ENCODE measurements at places on chromosomes 2 and 18. TPM values are rescaled to one million over a fixed set of nuclear protein-coding genes. Genes with fewer than 3 reads are reported as not detected.

DNA sequence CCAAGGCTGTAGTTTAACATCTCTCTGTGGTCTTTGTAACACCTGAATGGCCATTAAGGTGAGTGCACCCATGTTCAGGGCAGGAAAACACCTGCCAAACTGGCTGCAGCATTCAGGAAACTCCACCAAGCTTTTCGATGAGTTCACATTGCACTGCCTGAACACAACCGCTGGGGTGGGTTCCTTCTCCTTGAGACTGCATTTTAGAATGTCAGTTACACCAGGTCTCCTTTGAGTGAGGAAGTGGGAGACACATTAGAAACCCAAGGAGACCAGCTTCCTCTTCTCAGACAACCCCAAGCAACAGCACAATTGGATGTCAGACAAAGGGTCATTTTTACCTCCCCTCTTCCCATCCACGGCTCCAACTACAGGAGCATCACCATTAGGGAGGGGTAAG, 35.2 kb downstream of the CYRIA start:
- no peak for DNase-seq

Gene IMP4
- total RNA-seq, result 102 TPM

Gene SP5
- 0.69 TPM for total RNA-seq

Gene SLC5A7
- total RNA-seq, result not detected

- DNase-seq, result no peak
These were observed 30.0 kb upstream of the BMP10 start for GRCh38 chr2:68901199-68901514.

DNA sequence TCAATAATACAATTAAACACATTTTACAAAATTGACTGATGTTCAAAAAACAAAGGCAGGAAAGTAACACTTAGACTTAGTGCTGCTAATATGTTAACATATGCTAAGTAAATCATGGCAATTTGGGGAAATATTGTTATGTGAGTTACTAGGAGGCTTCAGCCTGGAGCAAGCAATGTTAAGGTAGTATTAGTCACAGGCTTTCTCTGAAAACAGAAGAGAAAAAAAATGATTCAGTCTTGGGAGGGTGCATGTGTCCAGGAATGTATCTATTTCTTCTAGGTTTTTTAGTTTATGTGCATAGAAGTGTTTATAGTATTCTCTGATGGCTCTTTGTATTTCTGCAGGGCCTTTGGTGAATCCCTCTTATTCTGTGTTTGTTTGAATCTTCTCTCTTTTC, 345.8 kb upstream of the TFPI start:
- DNase-seq, result peak; percentile 28

DNA sequence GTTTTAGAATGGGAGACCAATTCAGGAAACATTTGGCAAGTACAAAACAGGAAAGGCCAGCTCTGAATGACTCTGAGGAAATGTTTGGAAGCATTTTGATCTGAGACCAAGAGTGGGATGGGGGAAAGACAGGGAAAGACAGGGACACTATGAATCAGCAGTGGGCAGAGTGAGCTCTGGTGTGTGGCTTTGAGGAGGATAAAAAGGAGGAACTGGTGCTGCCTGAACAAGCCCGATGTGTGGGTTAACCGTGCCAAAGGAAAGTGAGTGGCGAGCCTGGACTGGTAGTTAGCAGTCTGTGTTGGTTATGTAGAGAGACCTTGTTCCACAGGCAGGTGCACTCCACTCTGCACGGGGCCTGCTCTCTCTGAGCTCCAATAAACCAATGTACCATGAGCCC, 5.3 kb downstream of the MFSD6 start:
- no peak for DNase-seq

Gene AQP12A
- total RNA-seq, result not detected

GRCh38 chr2:20106746-20107145, 55.3 kb upstream of the LAPTM4A start:
- DNase-seq, result no peak

- no peak for DNase-seq
These were observed 73.3 kb upstream of the NFATC1 start for GRCh38 chr18:79322441-79322840.

Gene IHH
- not detected for total RNA-seq

Gene SETBP1
- total RNA-seq, result 17.9 TPM

Gene MBOAT2
- 29.0 TPM for total RNA-seq

Gene PRSS56
- total RNA-seq, result not detected

GRCh38 chr2:150122871-150123613, 364.4 kb downstream of the RND3 start:
- DNase-seq, result no peak

Gene DCTN1
- 87.2 TPM for total RNA-seq

- DNase-seq, result no peak
These were observed 35.4 kb downstream of the MGAT5 start for GRCh38 chr2:134289225-134289624.

DNA sequence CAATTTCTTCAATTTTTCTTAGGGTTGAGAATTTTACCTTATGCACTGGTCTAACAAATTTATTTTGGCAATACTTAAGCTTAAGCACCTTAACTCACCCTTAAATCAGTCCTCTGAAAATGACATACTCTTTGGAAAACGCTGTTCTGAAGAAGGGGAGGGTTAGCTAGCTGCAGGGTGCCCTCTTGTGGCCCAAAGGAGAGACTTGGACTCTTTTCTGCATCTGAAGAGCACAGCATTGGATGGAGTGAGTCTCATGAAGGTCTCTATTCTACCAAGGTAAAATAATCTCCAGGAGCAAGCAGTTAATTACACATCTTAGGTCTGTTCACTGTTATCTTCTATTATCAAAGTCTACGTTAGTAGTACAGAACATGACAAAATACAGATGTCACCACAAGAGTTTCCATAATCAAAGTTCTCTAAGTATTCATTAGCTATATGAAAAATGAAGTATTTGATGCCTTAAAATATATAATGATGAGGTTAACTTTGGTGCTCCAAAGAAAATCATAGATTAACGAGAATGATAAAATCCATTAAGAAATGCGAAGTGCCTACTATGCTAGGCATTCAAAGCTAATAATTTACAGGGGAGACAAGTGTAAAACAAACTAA, 24.4 kb downstream of the PUM2 start:
- peak; percentile 68 for DNase-seq

GRCh38 chr2:154452471-154452870, 246.0 kb upstream of the KCNJ3 start:
- no peak for DNase-seq

- no peak for DNase-seq
These were observed 1019.5 kb downstream of the TMEM182 start for GRCh38 chr2:103781313-103781712.

Gene TRIM43
- not detected for total RNA-seq

DNA sequence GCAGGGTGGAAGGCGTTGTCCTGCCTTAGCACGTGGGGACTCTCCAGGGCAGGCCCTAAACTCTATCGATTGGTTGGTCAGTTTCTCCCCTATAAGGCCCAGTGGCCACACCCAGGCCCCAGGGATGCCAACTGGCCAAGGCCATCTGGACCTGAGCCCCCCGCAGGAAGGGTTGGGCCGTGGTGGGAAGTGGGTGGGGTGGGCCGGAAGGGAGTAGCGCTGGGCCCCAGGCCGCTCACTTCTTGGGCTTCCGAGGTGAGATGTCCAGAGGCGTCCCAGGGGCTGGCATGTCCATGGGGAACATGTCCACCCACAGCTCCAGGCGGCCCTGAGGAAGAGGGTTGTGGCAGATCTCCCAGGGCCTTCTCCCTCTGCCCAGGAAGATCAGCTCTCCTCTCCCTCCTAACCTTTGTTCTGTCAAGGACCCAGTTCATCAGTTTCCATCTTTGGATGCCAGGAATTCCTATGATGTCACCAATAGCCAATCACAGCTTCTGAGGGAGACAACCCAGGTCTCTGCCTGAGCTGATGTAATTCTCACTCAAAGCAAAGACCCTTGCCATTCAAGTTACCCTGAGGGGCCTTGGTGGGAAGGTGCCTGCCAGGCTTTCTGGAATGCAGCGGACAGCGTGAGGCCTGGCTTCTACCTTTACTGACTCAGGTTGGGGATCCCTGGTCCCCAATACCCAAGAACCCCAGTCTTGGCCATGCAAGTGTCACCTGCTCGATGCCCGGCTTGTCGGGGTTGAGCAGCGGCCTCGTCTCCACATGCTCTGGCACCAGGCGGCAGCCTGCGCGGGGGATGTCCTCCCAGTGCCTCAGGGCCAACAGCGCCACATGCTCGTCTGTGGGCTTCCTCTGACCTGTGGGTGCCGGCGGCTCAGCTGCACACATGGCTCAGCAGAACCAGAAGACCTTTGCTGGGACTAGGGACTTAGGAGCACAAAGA, 14.4 kb downstream of the OTOF start:
- DNase-seq, result no peak

DNA sequence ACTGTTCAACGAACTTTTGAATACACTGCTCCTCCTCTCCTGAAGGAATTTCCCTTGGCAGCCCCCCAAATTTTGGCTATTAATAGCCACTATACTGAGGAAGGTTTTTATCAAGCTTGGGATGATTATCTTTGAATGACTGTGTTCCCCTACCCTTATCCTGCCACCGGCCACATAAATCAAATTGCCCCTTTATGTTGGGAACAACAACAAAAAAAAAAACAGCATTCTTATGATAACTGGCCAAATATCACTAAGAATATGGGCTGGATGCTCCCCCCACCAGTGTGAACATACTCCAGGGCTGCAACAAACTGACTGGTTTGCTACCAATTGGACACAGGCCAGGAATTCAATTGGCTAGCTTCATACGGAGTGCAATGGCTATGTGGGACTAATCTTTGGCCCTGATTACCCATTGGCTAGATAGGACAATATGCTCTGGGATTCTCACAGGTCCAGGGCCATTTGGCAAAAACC, 20.6 kb downstream of the DUSP11 start:
- no peak for DNase-seq

DNA sequence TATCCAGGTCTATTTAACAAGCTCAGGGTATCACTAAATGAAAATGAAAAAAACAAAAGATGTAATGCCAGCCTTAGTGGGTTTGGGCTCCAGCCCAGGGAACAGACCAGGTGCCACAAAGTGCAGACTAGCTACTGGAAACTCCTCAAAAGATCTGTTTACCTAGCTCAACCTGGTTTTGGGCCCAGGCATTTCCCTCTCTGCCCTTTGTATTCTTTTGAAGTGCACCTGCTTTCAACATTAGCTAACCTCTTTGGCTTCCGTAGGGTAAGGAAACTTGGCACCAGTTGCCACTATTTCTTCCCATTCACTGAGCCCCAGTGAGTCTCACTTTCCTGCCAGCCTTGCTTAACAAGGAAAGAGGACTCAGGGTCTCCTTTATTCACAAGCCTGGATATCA, 123.6 kb upstream of the CDCA7 start:
- DNase-seq, result no peak

Gene C2orf68
- total RNA-seq, result 18.9 TPM

DNA sequence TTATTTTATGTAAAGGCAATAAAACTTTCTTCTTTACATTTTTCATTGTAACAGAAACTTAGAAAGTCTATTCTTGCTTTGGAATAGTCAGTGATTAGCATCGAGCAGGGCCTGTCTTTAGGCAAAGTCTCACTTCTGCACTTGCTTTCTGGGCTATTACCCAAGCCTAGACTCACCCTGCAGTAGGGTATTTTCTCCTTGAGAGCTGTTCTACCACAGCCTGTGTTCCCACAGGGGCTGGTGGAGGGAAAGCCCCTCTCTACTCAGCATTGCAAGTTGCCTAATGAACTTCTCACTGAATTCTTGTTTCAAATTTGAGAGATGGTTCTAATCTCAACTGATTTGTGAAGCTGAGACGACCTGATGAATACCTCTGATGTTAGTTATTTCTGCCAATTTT, 111.7 kb upstream of the KLHL14 start:
- DNase-seq, result no peak

- DNase-seq, result no peak
These were observed 106.1 kb downstream of the ZNF516 start for GRCh38 chr18:76388891-76389423.

DNA sequence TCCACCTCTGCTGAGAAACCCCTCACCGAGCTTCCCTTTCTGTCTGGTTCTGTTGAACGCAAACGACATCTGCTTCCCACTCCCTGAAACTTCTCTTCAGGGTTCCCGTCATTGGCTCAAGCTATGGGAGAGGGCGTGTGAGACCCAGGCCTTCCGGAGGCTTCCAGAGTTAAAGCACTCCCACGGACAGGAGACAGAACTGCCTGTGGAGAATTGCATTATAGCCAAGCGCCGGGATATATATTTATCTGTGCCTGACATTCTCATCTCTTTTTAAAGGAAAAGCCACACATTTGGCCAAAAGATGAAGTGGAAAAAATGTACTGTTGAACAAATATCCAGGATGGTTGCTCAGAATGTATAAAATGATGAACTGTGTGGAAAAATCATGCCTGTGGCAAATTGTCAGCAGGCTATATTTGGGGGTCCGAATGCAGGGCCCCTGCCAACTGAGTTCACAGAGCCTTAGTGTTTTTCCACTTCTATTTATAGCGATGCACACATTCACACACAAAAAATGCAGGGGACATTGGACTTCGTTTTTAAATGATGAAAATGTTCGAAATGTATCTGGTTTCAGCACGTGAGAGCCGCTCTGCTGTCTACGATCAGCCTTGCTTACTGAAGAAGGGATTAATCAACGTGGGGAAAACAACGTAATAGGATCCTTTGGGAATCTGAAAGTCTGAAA, 59.5 kb downstream of the E2F6 start:
- DNase-seq, result no peak

- no peak for DNase-seq
These were observed 66.5 kb downstream of the ABI2 start for GRCh38 chr2:203394519-203395227.

Gene B3GNT7
- 4.0 TPM for total RNA-seq

GRCh38 chr18:25248755-25249154, 103.2 kb downstream of the ZNF521 start:
- DNase-seq, result no peak

DNA sequence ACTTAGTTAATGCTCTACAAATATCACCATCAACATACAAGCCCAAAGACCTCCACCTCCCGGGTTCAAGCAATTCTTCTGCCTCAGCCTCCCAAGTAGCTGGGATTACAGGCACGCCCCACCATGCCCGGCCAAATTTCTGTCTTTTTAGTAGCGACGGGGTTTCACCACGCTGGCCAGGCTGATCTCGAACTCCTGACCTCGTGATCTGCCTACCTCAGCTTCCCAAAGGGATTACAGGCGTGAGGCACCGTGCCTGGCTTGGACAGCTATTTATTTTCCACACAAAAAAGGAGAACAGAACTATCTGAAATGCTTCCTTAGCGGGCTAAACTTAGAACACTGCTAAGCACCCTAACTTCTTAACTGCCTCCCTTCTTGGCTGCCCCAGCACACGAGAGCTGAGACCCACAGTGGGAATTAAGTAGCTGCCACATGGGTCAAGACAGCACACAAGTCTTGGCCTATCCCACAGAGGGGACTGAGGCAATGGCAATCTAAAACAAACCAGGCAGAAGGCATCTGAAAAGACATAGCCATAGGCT, 24.8 kb downstream of the CYTIP start:
- no peak for DNase-seq

Gene HSBP1L1
- total RNA-seq, result 13.1 TPM

- DNase-seq, result peak; percentile 46
These were observed at the start of gene ANKMY1 for GRCh38 chr2:240557808-240558207. ANKMY1 (minus strand) TSS chr2:240557988; CDS start chr2:240557335, 653 bp downstream.

Gene LRP1B
- 4.3 TPM for total RNA-seq

Gene MPP4
- total RNA-seq, result not detected

DNA sequence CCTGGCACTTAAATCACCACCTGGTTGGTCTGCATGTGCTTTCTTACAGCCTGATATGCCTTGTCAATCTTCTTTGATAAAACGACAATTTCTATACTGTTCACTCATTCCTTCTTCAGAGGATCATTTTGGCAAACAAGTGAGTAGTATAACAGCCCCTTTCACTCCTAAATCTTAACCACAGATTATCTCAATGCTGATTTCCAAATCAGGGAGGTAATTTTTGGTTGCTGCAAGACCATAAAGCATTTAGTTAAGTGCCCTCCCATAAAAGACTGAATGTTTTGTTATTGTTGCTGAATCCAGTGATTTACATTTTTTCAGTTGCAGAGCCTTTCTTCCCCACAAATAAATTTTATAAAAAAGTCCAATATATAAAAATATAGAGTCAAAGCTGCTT, 129.2 kb upstream of the CYP26B1 start:
- DNase-seq, result no peak
